ENCODE measurements at places on chromosomes 5 and 9. TPM values are rescaled to one million over a fixed set of nuclear protein-coding genes. Genes with fewer than 3 reads are reported as not detected.

Gene CFAP77
- not detected for total RNA-seq

Gene MARCHF3
- 18.5 TPM for total RNA-seq

Gene LRRC19
- total RNA-seq: not detected

Gene AIF1L
- total RNA-seq: 8.1 TPM

Gene ANKRD34B
- total RNA-seq: 0.10 TPM

Gene ZNF483
- 4.2 TPM for total RNA-seq

Gene PDZD2
- 34.9 TPM for total RNA-seq

Data from skin of body (tissue), 3 donors.